ENCODE measurements at places on chromosomes 5 and 9. TPM values are rescaled to one million over a fixed set of nuclear protein-coding genes. Genes with fewer than 3 reads are reported as not detected.

GRCh38 chr5:132411304-132412013 lies 41.9 kb downstream of the SLC22A5 start:
- H3K27ac ChIP-seq = peak overlapping the region; percentile 99
- H3K36me3 ChIP-seq = no peaks in the 10 kb centered on the region
- H3K27me3 ChIP-seq = no peaks in the 10 kb centered on the region
- peak overlapping the region; percentile 95 for H3K4me3 ChIP-seq
- H3K4me1 ChIP-seq = peaks cover 78% of the 10 kb centered on the region

- H3K27me3 ChIP-seq = no peaks in the 10 kb centered on the region
- H3K36me3 ChIP-seq = no peaks in the 10 kb centered on the region
- H3K4me1 ChIP-seq = no peaks in the 10 kb centered on the region
- no peak overlapping the region for H3K27ac ChIP-seq
- H3K4me3 ChIP-seq = no peak overlapping the region
Observed at GRCh38 chr5:54655761-54656160, 138.2 kb downstream of the SNX18 start.

- DNase-seq = no peak
- no peaks in the 10 kb centered on the region for H3K27me3 ChIP-seq
- no peaks in the 10 kb centered on the region for H3K36me3 ChIP-seq
- no peak overlapping the region for H3K27ac ChIP-seq
Observed at GRCh38 chr5:4142842-4143241, 547.2 kb downstream of the IRX1 start.

DNA sequence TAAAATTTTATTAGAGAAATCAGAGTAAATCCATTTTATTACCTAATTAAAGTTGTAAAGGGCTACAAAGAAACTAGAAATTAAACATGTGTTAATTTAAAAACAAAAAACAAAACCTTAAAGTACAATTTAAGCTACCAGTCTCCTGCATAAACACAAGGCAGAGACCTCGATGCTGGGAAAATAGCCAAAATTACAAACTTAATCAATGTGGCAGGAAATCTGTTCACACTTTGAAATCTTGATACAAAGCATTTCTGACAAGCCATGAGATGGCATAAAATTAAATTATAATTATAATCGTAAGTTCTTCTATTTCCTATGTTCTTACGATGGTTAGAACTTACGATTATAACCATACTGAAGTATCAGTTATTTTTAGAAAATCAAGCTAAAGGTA lies 158.0 kb upstream of the FREM1 start:
- no peak overlapping the region for H3K27ac ChIP-seq
- H3K27me3 ChIP-seq = no peaks in the 10 kb centered on the region
- H3K4me3 ChIP-seq = no peak overlapping the region
- H3K4me1 ChIP-seq = no peaks in the 10 kb centered on the region
- H3K36me3 ChIP-seq = no peaks in the 10 kb centered on the region

Gene KCNV2
- not detected for total RNA-seq

GRCh38 chr5:125266106-125266505 lies 519.7 kb upstream of the ZNF608 start:
- H3K27ac ChIP-seq = no peak overlapping the region
- H3K4me1 ChIP-seq = no peaks in the 10 kb centered on the region
- no peak overlapping the region for H3K4me3 ChIP-seq

DNA sequence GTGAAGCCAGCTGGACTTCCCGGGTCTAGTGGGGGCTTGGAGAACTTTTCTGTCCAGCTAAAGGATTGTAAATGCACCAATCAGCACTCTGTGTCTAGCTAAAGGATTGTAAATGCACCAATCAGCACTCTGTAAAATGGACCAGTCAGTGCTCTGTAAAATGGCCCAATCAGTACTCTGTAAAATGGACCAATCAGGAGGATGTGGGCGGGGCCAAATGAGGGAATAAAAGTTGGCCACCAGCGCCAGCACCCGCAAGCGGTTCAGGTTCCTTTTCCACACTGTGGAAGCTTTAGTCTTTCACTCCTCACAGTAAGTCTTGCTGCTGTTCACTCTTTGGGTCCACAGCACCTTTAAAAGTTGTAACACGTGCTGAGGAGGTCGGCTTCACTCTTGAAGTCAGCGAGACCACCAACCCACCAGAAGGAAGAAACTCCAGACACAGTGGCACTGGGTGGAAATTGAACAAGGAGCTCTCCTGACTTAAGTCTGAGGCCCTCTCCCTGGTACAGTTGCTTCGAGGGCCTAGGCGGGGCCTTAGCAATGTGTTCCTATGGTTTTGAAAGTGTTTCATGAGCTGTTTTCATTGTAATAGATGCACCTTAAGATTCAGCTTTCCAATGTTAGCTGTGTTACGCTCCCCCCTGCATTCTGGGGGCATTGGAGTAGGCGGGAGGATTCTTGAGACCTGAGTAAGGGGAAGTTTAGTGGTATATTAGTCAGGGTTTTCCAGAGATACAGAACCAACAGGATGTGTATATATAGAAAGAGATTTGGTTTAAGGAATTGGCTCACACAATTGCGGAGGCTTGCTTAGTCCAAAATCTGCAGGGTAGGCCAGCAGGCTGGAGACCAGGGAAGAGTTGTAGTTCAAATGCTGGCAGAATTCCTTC lies 21.5 kb upstream of the MYO10 start:
- no peak for DNase-seq
- no peaks in the 10 kb centered on the region for H3K27me3 ChIP-seq
- H3K27ac ChIP-seq = no peak overlapping the region
- no peak overlapping the region for H3K4me3 ChIP-seq

DNA sequence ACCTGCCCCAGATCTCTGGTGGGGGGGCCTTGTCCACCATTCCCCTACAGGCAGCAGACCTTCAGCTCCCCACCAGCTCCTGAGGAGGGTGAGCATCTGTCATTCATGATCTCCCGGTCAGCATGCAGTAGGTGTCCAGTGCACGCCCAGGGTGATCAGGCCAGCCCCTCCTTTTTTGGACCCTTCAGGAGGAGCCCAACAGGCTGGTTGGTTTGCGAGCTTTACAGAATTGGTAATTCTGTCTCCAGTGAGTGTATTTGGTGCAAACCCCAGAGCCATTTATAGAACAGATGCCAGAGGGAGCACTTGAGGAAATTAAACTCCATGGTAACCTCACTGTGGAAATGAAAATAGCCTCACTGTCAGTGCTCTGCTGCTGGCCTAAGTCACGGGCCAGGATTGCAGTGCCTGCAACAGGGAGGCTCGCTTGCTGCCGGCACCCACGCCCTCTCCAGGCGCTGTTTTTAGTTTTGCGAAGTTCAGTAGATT lies 23.4 kb downstream of the WNK2 start:
- H3K4me1 ChIP-seq = no peaks in the 10 kb centered on the region
- no peak overlapping the region for H3K4me3 ChIP-seq
- H3K27me3 ChIP-seq = no peaks in the 10 kb centered on the region
- no peaks in the 10 kb centered on the region for H3K36me3 ChIP-seq
- no peak overlapping the region for H3K27ac ChIP-seq

Gene CERCAM
- 0.64 TPM for total RNA-seq

GRCh38 chr5:74633695-74634094 lies 6.8 kb downstream of the ENC1 start:
- peaks cover 22% of the 10 kb centered on the region for H3K4me1 ChIP-seq
- H3K27ac ChIP-seq = no peak overlapping the region
- DNase-seq = no peak
- H3K36me3 ChIP-seq = no peaks in the 10 kb centered on the region

Gene OR1L1
- total RNA-seq = not detected

GRCh38 chr9:89426384-89426961 lies 71.4 kb downstream of the SEMA4D start:
- peaks cover 12% of the 10 kb centered on the region for H3K36me3 ChIP-seq
- peak overlapping the region; percentile 55 for H3K27ac ChIP-seq
- peak overlapping the region; percentile 4 for H3K4me3 ChIP-seq
- DNase-seq = peak; percentile 57

DNA sequence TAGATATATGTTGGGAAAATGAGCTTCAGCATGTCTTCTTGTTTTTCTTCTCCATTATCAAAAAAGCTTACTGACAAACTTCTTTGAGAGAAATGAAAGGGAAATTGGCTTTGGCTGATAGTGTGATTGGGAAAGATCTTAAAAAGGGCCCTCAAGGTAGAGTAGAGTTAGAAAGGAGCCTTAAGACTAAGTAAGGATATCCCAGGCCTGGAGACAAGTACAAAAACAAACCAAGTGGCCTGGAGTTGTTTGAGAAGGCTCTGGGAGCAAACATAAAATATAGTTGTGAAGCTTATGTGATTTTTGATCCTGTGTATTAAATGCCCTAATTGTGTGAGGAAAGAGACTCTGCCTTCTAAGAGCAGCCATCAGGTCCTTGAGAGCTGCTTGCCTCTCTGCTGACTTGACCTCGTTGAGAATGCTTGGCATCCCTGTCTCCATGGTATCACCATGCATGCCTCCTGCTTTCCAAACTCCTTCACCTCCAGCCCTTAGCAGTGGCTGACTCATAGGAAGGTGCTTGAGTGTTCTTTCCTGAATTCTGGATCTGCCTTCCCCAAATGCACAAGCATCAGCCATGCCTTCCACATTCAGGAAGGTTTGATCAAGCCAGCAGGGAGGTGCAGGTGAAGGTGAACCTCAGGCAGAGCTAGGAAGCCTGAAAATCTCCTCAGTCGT lies 78.9 kb downstream of the SMARCA2 start:
- DNase-seq = no peak
- peaks cover 48% of the 10 kb centered on the region for H3K36me3 ChIP-seq
- no peak overlapping the region for H3K4me3 ChIP-seq
- H3K27ac ChIP-seq = no peak overlapping the region
- H3K27me3 ChIP-seq = no peaks in the 10 kb centered on the region
- H3K4me1 ChIP-seq = no peaks in the 10 kb centered on the region

- no peaks in the 10 kb centered on the region for H3K36me3 ChIP-seq
- H3K4me3 ChIP-seq = no peak overlapping the region
- no peaks in the 10 kb centered on the region for H3K4me1 ChIP-seq
- no peak for DNase-seq
- no peak overlapping the region for H3K27ac ChIP-seq
Observed at GRCh38 chr9:73844135-73844534, 653.0 kb upstream of the RORB start.

DNA sequence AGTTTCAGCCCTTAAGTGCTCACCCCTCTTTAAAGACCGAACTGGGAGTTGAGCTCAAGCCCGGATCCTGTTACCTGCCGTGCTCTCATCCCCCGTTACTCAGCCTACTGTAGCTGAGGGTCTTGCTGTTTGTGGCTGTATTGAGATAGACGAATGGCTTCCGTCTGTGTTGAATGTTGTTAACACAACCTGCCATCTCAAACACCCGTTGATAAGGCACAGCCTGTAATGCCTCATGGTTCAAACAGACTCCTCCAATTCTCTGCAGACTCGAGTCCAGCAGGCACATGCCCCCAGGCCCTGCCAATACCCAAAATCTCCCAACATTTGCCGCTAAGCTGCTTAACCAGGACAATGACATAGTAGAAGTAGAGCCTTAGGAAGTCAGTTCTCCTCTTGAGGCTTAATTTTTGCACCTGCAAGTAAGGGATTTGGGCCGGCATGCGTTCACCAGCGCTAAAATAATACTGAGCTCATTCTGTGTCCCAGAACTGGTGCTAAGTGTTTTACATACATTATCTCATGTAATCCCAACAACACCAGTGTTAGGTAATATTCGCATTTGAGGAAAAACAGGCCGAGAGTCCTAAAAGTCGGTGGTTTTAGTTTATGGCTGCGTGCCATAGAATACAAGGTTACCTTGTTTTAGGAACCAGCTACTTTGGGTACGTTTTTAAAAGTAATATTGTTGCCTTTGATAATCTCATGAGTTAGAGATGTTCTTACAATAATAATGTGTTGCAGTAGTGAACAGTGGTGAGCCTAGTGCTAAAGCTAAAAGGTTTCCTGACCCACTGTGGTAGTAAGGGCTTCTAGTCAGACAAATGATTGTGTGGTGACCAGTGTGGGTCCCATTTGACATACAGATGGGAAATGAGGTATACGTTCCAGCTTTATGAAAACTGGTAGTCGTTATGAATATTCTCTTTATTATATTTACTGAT lies 1.5 kb upstream of the RFX3 start:
- peak; percentile 20 for DNase-seq
- H3K36me3 ChIP-seq = no peaks in the 10 kb centered on the region
- H3K27ac ChIP-seq = peak overlapping the region; percentile 100
- no peaks in the 10 kb centered on the region for H3K27me3 ChIP-seq

Gene SOX30
- total RNA-seq = 0.14 TPM

DNA sequence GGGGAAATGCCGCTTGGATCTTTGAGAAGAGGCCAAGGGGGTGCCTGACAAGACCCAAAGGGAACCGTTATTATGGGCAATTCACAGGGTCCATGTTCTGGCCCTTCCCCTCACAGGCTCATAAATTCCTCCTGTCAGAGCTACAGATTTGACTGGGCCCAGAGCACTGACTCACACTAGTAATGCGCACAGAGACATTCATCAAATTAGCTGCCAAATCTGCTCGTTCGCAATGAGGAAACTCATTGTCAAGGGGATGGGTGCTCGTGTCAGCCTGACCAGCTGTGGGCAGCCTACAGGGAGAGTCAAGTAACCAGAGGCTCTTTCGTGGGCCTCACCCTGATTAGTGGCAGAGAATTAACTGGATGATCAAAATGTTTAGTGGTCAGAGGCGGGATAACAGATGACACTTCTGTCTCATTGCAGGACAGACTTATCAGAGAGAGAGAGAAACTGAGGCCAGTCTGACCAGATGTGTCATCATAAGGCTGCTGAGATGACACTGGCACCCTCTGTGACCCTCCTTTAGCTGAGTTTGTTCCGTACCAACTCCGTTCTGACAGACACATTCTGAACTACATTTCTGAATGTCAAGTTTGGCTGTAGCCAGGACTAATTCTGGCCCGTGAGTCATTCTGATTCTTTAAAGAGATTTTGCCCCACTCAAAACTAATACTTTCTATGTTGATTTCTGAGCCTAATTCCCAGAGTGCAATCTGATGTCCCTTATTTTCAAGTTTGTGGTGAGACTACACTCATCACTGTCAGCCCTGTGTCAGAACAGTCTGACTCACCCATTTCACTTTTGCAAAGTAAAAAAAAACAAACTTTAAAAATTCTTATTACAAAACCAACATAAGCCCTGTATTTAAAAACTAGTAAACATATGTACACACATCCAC lies 377.1 kb downstream of the ACTL7B start:
- DNase-seq = no peak
- H3K4me3 ChIP-seq = no peak overlapping the region
- no peaks in the 10 kb centered on the region for H3K36me3 ChIP-seq
- no peaks in the 10 kb centered on the region for H3K27me3 ChIP-seq
- H3K4me1 ChIP-seq = no peaks in the 10 kb centered on the region

Gene CA9
- total RNA-seq = not detected

Gene PALM2AKAP2
- not detected for total RNA-seq

Gene CFAP157
- 0.25 TPM for total RNA-seq

DNA sequence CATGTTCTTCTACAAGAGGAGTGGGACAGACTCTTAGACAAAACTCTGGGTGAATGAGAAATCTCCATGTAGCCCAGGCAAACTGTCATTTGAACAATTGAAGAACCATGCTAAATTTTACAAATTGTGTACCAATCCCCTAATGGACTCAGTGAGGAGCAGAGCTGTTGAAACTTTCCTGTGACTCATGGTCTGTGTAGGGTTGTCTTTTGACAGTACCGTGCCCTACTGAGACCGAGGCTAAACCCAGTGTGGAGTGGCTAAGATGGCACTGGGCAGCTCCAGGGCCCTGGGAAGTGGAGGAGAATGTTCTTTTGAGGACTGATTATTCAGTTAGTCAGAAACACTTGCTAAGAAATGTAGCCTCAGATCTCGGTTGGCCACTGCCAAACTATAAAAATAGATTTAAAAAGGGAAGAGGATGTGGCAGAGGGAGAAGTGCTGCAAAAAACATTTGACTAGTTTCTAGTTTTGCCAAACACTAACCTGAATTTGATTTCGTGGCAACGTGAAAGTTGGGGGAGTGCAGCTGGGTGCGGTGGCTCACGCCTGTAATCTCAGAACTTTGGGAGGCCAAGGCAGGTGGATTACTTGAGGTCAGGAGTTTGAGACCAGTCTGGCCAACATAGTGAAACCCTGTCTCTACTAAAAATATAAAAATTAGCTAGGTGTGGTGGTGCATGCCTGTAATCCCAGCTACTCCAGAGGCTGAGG lies 24.7 kb downstream of the POU4F3 start:
- no peak overlapping the region for H3K27ac ChIP-seq
- H3K4me3 ChIP-seq = no peak overlapping the region
- no peaks in the 10 kb centered on the region for H3K27me3 ChIP-seq
- DNase-seq = no peak

Gene ANXA2R
- 47.8 TPM for total RNA-seq
